ENCODE measurements at places on chromosomes 7 and 10.

DNA sequence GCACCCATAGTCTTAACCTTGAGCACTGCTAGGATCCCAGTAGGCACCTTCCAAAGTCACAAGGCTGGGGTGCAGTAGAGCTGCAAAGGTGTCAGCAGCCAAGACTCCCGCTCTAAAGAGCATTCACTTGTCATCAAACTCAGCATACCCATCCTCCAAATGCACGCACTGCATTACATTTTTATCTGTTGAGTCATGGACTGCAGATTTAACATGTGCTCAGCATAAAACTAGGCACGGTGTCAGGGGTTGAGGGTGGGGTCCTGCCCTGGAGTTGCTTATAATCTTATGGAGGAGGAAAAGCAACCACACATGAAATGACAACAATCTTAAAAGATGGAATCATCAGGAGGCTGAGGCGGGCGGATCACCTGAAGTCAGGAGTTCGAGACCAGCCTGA, 102.6 kb downstream of the PARP12 start:
- no peak for DNase-seq

DNA sequence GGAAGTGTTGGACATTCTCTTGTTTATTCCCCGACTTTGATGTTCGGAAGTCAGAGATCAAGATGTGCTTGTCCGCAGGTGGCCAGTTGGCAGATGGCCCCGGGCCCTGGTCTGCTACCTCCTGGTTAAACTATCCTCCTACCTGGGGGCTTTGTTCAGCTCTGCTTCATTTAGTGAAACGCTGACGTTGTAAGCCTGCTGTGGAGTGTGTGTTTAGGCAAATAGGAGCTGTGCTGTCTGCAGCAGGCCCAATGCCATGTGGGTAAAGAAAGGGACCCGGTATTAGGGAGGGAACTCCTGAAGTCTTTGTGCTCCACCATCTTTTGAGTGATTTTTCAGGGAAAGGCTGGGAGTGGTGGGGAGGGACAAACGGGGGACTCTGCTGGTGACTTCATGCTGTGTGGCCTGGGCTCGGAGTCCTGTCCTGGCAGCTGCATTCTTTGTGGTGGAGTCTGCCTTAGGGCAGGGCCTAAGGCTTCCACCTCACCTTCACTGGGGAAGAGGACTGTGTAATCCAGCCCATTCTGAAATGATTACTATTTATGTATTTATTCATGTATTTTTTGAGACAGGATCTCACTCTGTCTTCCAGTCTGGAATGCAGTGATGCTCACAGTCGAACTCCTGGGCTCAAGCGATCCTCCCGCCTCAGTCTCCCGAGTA, 171.1 kb upstream of the KLF6 start:
- no peak for DNase-seq

GRCh38 chr10:71645185-71645584, 74.4 kb downstream of the C10orf105 start:
- no peak for DNase-seq

DNA sequence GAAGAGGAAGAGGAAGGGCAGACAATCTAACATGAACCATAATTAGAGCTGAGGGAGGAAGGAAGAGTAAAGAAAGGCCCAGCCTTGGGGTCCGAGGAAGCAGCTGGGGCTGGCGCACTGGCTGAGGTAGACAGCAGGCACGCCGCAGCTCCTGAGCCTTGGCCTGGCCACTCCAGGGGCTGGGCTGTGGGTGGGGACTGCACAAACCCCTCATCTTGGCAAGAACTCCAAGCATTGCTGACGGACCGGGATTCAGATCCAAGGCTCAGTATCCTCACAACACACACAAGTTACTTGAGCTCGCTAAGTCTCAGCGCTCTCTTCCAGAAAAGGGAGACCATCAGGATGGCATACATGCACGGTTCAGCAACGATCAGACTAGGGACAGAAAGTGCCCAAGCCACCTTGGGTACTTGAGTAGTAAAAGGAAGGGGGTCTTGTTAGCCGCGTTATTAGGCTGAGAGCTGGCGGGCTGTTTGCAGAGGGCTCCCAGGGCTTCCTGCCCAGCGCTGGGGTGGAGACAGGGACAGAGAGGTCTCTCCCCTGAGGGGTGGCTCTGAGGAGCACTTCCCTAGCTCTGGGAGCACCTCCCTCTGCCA, 4.5 kb downstream of the TNS3 start:
- DNase-seq, result no peak

DNA sequence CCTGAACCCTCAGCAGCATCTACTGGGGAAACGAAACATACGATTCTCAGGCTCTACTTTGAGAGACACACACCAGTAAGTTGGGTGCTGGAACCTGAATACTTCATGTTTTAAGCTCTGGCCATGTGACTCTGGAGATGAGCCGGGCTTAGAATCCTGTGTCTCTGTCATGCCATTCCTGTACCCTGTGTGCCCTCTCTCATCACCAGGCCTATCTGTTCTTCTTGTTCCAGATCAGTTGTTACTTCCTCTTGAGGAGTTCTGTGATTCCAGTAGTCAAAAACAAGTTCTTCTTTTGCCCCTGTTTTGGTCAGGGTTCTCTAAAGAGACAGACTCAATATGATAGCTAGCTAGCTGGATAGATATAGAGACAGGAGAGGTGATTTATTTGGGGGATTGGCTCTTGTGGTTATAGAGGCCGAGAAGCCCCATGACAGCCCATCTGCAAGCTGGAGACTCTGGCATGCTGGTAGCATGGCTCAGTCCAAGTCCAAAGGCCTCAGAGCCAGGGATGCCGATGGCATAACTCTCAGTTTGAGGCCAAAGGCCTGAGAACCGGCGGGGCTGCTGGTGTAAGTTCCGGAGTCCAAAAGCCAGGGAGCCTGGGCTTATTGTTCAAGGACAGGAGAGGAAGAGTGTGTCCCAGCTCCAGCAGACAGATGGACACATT, 54.3 kb downstream of the CHN2 start:
- no peak for DNase-seq

DNA sequence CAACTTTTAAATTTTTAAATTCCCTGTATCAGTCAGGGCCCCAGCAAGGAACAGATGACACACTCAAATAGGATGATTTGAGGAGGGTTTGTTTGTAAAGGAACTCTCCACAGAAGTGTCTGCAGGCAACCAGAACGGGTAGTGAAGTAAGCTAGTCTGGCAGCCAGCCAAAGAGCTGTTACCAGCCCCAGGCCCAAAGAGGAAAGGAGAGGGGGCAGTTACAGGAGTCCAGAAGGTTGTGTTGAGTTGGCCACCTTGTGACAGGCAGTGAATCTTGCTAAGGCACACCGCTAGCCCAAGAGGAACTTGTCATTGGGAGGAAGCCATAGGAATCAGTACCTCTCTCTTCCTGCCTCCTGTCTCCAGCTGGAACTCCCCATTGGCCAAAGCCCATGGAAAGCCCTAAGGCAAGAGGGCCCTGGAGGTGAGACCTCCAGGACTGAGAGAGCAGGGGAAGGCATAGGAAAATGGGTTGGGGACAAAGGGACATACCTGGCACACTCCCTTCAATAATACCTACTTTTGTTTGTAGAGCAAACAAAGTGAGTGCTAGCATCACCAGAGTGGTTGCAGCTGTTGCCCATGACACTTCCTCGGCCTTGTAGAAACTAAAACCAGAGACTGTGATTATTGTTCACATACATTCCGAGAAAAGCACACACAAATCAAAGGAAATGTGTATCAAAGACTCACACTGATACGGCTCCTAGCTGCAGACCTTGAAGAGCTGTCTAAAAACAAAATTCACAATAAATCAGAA, 25.4 kb upstream of the GATAD1 start:
- peak; percentile 67 for DNase-seq

All from NCI-H82 (cell line).